Activated naive CD4-positive, alpha-beta T cell (primary cell): ENCODE measurements at places on chromosomes 4 and X.

- no peak for DNase-seq
Measured at GRCh38 chr4:177225605-177226004, 84.1 kb upstream of the NEIL3 start.

- no peak for DNase-seq
Measured at GRCh38 chrX:116462822-116463221, at the start of gene CT83. CT83 (minus strand) TSS chrX:116462976; CDS start chrX:116462856, 120 bp downstream.

- no peak for DNase-seq
Measured at GRCh38 chr4:76546759-76547742, 112.0 kb downstream of the SHROOM3 start.

DNA sequence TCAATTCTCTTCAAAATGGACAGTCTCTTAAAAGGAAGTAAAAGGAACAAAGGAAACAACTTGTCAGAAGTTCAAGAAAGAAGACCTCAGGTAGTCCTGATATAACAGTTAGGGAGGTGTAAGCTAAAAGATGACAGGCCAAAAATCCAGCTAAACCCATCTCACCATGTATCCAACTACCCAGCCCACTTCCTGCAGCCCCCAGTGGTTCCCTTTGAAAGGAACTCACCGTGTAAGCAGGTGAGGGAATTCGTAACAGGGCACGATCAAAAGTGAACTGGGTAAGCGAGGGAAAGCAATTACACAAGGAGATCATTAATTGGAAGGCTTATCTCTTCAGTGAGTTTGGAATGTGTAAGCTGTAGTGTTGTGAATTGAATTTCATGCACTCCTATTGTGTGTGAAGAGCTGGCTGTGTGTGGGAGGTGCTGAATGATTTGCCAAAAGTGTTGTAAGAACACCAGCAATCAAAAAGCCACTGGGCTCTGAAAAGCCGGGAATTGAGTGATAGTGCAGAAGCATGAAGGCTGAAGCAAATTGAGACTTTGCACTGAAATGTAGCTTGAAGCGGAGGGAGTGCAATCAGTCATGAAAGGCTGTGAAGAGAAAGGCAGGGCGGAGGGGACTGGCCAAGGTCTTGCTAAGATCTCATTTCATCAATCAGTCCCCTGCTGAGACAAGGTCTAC lies 914.2 kb upstream of the LCORL start:
- no peak for DNase-seq

DNA sequence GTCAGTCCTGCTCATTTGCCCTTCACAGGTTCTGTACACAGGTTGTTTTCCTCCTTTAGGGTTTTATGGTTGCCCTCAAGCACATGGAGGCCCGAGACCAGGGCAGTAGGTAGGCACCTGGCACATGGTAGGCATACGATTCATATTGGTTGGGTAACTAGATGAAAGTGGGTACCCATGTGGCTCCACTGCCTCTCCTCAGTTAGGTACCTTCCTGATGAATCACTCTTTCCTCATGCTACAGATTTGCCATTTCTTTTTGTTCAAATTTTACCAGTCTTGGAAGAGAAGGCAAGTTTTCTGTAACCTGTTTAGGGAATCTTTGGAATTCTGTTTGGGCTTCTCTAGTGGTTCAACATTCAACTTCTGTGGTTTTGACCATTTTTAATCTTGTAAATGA lies 121.3 kb downstream of the FHIP1A start:
- no peak for DNase-seq

DNA sequence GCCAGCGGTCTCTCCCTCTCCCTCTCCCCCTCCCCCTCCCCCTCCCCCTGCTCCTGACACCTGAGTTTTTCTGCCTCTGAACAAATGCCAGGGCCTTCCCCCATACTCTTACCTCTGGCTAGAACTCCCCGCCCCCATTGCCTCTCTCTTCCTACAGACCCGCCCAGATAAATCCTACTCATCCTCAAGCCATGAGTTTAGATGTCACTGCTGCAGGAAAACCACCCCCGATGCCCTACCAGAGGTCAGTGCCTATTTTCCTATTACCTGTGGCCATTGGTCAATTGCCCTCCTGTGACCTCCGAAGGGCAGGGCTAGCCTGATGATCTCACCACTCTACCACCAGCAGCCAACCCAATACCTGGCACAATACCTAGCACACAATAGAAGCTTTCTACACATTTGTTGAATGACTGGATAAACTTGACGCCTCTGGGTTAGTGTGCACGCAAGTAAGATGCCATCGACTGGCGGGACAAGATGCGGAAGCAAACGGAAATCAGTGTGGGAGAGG lies 43.7 kb downstream of the SLC2A9 start:
- no peak for DNase-seq
